Germinal center (tissue), 1 donor: ENCODE measurements at places on chromosomes 5 and 9.

- DNase-seq, result no peak
These were observed 81.3 kb downstream of the IZUMO3 start for GRCh38 chr9:24464319-24464951.

DNA sequence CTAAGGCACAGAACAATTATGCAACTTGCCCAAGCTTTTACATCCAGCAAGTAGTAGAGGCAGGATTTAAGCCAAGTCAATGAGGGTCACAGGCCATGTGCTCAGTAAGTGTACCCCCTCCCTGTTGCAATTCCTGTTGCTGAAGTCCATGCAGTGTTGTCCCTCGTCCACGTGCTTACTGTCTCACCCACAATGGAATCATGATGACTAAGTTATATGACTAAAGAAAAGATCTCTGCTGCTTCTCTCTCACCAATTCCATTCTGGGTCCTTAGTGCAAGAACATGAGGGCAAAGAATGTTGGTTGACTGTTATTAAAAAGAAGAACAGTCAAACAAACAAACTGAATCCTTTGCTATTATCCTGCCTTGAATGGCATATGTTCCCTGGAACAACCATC lies 233.6 kb upstream of the SLC24A2 start:
- no peak for DNase-seq

GRCh38 chr9:96721303-96721702 lies 56.6 kb downstream of the ZNF510 start:
- no peak for DNase-seq

GRCh38 chr9:113511047-113511521 lies 47.6 kb downstream of the RGS3 start:
- DNase-seq, result no peak

GRCh38 chr5:97550164-97550563 lies 367.1 kb upstream of the RIOK2 start:
- no peak for DNase-seq

GRCh38 chr5:90131383-90132133 lies 278.0 kb downstream of the CETN3 start:
- DNase-seq, result peak; percentile 14

- DNase-seq, result no peak
These were observed 143.3 kb upstream of the ADAMTSL1 start for GRCh38 chr9:18330401-18331309.

DNA sequence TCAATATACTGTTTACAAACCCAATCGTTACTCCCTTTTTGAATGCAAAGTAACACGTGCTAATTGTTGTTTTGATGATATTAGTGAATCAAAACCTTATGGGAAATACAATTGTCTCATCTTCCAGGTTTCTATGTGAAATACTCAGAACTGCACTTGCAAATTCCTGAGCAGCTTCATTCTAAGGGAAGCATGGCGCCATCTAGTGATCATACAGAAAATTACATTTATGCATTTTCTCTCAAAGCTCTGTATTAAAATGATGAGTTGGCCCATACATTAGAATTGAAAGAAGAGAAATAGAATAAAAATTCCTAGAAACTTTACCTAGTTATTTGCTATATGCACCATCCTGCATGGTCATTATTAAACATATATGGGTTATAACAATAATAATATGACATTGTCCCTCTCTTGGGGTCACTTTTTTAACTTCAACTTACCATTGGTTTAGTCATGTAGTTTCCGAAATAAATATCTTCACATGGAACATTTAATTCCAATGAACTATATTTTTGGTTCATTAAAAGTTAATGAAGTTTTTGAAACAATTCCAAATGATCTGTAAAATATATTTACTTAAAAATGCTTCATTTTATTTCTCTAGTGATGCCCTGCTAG lies 220.0 kb downstream of the PDE4D start:
- peak; percentile 13 for DNase-seq
